ENCODE measurements at places on chromosomes 5 and 9. TPM values are rescaled to one million over a fixed set of nuclear protein-coding genes. Genes with fewer than 3 reads are reported as not detected.

- no peak for DNase-seq
Observed at GRCh38 chr5:119453040-119453373, 710 bp downstream of the HSD17B4 start.

- DNase-seq: no peak
Observed at GRCh38 chr9:70554881-70555280, 140.4 kb upstream of the KLF9 start.

Gene SMIM33
- total RNA-seq: not detected

GRCh38 chr9:20689833-20690232, 5.8 kb downstream of the FOCAD start:
- DNase-seq: no peak

Gene LHX2
- total RNA-seq: not detected

Data from osteocyte (in vitro differentiated cells).